ENCODE measurements at places on chromosomes 7 and 10. TPM values are rescaled to one million over a fixed set of nuclear protein-coding genes. Genes with fewer than 3 reads are reported as not detected.
A peak's percentile ranks its signal among the peaks of the same experiment; 100 is the strongest.

DNA sequence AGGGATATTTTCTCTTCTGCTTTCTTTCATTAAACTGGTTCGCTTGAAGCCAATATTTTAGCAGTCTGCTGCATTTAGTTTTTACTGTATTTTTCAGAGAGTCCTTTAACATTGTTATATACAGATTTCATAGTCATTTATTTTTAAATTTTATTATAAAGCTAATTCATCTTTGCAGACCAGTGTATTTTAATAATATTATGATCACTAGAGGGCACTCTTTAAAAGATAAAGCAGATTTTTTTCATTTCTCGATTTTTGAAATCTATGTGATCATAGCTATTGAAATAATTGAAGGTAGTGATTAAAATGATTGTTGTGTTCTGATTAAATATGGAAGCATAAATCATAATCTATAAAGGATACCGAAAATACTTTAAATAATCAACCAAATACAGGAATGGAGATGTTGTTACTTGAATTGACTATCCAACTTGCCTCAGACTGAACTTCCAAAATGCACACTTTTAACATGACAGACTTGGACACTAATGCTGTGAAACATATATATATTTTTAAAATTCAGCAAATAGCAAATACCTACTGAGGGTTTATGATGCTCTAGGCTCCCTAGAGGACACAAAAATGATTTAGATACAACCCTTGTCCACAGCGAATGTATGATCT is 35.2 kb downstream of the ST7 start:
- no peak for DNase-seq

GRCh38 chr7:158251061-158251965 is 336.3 kb downstream of the PTPRN2 start:
- no peak for DNase-seq

- DNase-seq, result no peak
Observed at GRCh38 chr7:82678259-82678658, 234.7 kb upstream of the CACNA2D1 start.

GRCh38 chr7:130844811-130845580 is 111.0 kb upstream of the KLF14 start:
- DNase-seq, result no peak

GRCh38 chr10:127243490-127244272 is 47.3 kb upstream of the INSYN2A start:
- peak; percentile 37 for DNase-seq

- no peak for DNase-seq
Observed at GRCh38 chr7:36961693-36962092, 237.4 kb upstream of the AOAH start.

DNA sequence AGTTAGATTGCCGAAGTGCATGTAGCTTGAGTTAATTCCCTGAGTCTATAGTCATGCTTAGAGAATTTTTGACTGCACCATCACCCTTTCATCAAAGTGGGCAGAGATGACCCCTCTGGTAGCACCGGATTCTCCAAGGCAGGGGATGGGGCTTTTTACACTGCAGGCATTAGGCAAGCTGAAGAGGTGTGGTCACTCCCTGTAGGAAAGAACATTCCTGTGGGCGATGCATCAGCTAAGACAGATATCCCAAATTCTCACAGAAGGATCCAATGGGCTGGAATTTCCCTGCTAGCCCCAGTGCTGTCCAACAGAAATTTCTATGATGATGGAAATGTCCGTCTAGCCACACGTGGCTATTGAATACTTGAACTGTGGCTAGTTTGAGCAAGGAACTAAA is 118.2 kb downstream of the ADAM12 start:
- DNase-seq, result no peak

DNA sequence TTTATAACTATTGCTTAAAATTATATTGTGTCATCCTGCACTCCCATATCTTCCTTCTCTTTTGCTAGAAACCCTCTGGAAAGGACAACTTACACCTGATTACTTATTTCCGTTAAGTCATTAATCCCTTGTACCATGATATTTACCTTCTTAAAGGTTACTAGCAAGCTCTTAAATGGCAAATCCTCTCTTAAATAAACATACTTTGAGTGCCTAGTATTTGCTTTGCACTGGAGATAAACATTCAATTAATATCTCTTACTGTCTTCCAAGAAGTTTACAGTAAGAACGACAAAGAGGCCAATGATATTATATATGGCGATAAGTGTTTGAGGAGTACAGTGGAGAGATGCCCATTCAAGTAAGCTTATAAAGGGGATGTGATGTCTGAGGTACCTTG is 278.3 kb downstream of the HGF start:
- no peak for DNase-seq

DNA sequence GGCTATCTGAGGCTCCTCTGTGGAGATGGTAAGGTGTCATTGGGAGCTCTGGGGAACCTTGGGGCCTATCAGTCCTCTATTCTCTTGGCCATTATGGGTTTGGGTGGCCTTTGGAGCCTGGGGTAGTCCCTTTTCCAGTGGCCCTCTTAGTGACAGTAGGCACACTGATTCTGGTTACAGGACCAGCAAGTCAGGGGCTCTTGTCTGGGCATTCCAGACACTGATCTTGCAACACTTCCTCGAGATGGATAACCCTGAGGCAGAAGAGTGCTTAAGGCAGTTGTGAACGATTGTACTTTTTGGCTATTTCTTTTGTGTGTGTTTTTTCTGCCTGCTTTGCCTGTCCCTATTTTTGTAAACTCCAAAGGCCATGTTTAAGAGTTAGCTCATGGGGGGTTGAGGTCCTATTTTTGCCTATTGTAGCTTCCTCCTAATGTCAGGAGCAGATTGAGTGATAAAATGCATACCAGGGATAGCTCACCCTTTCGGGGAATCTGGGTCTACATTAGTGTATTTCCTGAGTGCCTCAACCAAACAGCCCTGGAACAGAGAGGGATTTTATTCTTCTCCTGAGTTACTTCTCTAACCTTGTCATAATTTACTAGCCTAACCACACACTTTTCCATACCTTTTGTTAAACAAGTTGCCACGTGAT is 61.2 kb downstream of the PRKAR2B start:
- DNase-seq, result no peak

GRCh38 chr10:127013691-127014473 is 108.7 kb downstream of the DOCK1 start:
- DNase-seq, result no peak

DNA sequence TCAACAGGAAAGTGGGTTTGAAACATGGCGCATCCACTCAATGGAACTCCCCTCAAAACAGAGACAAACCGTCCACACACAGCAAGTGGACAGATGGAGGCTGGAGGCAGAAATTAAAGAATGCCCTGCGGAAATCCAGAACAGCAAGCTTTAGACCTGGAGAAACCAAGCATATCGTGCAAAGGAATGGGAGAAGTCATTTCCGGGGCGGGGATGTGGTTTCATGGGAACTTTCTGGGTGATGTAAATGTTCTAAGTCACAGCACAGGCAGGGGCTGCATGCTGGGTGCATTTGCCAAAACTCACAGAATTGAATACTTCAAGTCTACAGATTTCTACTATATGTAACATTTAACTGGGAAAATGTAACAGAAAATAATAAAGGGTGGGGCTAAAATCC is 213.0 kb downstream of the PTPRN2 start:
- no peak for DNase-seq

- DNase-seq, result no peak
Observed at GRCh38 chr7:34016876-34017275, 111.5 kb downstream of the BMPER start.

GRCh38 chr10:6928586-6928985 is 348.5 kb upstream of the PRKCQ start:
- no peak for DNase-seq

The NUTM2A gene
- total RNA-seq, result 0.58 TPM

The ZNF282 gene
- total RNA-seq, result 33.8 TPM

The TTYH3 gene
- 81.3 TPM for total RNA-seq

The WNT16 gene
- 0.17 TPM for total RNA-seq

The HMX2 gene
- total RNA-seq, result 0.69 TPM

The ALDH18A1 gene
- 95.4 TPM for total RNA-seq

The HUS1 gene
- 27.4 TPM for total RNA-seq

The WEE2 gene
- not detected for total RNA-seq

The SEMA3E gene
- 19.8 TPM for total RNA-seq

The GRM3 gene
- 0.09 TPM for total RNA-seq

The STOX1 gene
- total RNA-seq, result 2.6 TPM

The MYOZ1 gene
- 0.52 TPM for total RNA-seq
